ENCODE measurements at places on chromosomes 3 and 15.

DNA sequence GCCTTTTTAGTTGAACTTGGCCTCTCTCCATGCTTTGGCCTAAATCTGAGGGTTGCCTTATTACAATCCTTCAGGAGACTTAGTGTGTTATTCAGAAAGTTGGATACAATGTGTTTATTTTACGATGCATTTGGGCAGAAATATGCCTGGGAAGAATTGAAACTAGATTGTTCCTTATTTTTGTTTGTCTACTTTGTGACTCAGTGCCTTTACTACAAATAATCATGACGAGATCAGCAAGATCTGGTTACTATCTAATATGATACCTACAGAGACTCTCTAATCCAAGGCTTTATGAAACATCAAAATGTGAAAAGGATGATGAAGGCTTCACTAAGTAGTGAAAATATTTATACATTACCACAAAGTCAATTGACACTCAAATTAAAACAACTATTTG lies 82.2 kb downstream of the RBMS3 start:
- no peak for DNase-seq

DNA sequence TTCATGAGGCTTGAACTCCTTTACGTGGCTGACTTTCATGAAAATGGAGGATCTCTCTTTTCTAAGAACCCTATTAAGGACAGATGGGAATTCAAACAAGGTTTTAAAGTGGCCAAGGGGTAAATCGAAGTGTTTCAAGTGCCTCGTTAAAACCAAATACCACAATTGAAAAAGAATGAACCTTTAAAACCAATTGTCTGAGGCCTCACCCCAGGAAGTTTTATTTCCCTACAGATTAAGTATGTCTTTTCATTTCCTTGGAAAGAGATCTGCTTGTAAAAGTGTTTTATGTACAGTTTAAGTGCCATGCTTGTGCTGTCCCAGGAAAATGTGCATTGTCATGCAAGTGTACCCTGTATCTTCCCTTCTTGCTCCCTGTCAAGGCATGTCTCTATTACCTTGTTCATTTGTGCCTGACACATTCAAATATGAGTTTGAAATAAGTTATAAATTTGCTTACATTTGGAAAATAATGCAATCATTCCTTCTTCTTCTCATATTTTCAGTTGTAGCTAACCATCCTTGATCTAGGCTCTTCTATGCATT lies 138.7 kb downstream of the ZPLD1 start:
- no peak for DNase-seq

- DNase-seq: no peak
Measured at GRCh38 chr3:146521394-146521793, 23.0 kb downstream of the PLSCR1 start.

GRCh38 chr3:33438881-33439545 lies 1.2 kb downstream of the UBP1 start:
- peak; percentile 19 for DNase-seq

DNA sequence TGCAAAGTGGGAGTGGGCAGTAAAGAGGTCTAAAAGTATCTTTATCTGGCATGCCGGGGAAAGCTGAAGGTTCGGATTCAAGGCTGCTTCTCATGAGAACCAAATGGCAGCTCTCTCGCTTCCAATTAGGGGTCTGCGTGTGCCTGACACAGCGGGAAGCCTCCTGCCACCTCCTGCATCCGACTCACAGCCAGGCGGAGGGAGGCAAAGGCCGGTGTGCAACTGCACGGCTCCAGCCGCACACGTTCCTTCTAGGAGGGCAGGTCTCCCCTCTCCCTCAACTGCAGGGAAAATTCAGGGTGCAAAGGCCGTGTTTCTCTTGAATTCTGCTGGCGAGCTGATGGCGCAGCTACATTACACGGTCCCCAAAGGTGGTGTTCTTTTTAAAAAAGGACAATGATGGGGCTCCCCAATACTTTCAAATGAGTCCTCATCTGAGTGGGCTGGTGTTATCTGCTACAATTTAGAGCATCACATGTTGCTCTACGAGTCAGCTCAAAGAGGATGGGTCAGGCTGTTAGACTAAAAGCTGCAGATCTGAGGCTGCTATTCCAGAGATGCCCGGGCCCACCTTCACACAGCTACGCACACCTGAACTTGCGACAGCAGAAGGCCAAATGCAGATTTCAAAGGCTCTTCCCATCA lies 226.6 kb downstream of the ADAMTS17 start:
- no peak for DNase-seq

GRCh38 chr3:80192936-80193335 lies 425.1 kb upstream of the ROBO1 start:
- DNase-seq: peak; percentile 9

GRCh38 chr3:62193586-62194345 lies 179.6 kb downstream of the FEZF2 start:
- DNase-seq: no peak

DNA sequence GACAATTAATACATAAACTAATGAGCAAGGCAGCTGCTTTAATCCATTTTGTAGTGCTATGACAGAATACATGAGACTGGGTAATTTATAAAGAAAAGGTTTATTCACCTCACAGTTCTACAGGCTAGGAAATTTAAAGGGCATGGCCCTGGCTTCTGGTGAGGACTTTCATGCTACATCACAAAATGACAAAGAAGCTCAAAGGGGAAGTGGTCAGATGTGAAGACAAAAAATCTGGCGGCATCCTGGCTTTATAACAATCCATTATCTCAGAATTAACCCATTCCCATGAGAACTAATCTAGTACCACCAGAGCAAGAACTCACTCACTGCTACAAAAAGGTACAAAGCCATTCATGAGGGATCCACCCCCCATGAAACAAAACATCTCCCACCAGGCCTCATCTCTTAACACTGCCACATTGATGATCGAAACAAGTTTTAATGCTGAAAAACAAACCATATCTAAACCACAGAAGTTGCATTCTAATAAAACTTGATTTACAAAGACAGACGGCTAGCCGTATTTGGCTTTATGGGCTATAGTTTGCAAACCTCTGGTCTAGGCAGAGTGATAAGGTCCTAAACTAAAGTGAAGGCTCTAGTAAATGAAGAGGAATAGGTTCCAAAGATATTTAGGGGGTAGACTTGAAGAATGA lies 44.2 kb downstream of the GSK3B start:
- no peak for DNase-seq

DNA sequence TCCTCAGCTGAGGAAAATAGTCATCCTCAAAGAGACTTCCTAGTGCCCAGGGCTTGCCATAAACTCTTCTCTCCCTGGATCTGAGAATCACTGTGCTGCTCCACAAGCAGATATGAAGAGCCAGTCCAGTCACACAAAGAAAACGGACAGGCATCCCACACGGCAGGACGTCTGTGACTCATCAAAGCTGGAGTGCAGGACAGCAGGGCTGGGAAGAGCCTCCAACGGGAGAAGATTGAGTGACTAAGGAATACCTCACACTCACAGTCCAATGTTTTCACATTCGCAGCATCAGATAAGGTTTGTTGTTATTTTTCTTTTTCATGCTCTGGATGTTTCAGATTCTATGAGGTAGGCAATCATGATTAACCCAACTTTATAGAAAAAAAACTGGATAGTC lies 57.8 kb downstream of the NEK10 start:
- DNase-seq: peak; percentile 90

GRCh38 chr3:29757054-29757777 lies 476.3 kb downstream of the RBMS3 start:
- peak; percentile 54 for DNase-seq

- no peak for DNase-seq
Measured at GRCh38 chr15:48477795-48478360, 146.6 kb downstream of the DUT start.

- peak; percentile 68 for DNase-seq
Measured at GRCh38 chr3:70028361-70028760, 28.8 kb downstream of the SAMMSON start.

- DNase-seq: peak; percentile 73
Measured at GRCh38 chr3:6807967-6808588, 52.8 kb upstream of the GRM7 start.

GRCh38 chr15:42800731-42801474 lies 64.0 kb upstream of the CDAN1 start:
- DNase-seq: no peak

DNA sequence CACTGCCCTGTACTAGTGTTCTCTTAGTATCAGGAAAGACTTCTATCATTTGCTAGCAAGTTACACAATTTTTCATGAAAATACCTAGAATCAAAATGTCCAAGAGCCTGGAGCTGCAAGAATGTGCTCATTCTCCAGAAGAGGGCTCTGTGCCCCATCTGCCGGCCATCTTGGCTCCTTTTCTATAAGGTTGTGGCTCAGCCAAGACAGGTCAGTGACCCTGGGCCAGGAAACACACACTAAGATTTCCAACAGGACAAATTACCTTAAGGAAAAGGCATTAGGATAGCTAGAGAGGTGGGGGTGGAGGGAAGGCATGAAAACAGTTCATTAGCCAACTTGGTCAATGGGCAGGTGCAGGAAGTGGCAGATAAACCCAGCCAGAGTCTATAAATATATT lies 20.7 kb downstream of the TIMP4 start:
- peak; percentile 34 for DNase-seq

DNA sequence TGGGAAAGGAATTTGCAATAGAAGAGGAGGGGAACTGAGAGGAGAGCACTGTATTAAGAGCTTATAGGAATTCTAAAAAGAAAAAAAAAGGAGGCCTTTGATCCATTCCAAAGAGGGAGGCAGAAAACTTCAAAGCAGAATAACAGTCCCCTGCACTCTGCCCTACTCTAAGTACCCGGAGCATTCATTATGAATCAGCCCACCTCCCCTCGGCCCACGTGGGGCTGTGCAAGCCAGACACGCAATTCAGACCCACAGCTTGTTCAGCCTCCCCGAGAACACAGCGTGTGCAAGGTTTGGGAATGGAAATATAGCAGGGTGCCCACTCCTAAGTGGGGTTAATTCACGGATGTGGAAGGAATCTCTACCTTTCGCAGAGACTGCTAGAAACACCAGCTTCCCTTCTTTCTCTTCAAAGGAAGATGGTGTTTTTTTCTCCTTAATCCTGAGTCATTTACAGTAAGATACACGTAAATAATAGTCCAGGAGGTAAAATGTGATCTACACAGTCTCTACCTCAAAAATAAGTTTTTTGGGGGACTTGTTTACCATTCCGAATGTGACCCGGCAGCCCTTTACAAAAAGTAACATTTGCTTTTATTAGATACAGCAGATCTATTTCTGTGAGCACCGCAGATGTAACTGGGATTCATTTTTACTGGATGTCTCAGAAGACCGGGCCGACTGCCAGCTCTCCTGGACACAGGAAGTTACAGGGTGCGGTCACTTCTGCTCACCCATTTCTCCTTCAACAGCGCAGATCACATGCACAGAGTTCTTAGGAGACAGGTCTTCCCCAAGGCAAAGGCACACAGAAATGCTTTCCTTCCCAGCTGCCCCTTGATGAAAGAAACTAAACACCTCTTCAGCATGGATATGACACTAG lies 768.5 kb upstream of the CFAP20DC start:
- DNase-seq: peak; percentile 96

DNA sequence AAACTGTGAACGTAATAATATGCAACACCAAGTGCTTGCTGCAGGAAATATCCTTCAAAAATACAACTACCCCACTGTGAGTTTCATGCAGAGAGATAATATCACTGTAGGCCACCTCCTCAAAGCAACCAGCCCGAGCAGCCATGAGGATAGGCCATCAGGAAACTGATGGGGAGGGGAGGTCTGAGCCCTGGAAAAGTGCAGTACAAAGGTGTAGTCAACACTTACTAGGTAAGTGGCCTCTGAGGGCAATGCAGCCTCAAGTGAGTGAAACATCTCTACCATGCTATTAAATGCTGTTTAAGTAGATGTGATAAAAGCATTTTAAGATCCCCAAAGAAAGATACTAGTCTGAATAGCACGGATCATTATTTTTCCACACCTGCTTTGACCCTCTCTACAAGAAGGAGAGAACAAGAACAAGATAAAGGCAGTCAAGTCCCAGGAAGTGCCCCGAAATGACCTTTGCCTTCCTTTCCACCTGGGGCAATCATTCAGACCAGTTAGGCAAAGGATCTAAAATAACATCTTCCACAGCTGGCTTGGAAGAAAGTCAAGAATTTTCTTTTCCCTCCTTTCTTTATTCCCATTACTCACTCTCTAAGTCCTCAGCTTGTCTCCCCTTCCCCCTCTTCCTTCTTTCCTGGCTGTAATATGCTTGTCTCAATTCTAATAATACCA lies 62.8 kb downstream of the FMN1 start:
- peak; percentile 29 for DNase-seq

GRCh38 chr3:27504749-27505148 lies 20.6 kb upstream of the SLC4A7 start:
- DNase-seq: peak; percentile 72

GRCh38 chr3:14810801-14811661 lies 7.7 kb upstream of the FGD5 start:
- DNase-seq: peak; percentile 22

- no peak for DNase-seq
Measured at GRCh38 chr15:89121414-89121813, 33.2 kb downstream of the ABHD2 start.

- no peak for DNase-seq
Measured at GRCh38 chr3:172577987-172578570, 54.8 kb upstream of the TNFSF10 start.

DNA sequence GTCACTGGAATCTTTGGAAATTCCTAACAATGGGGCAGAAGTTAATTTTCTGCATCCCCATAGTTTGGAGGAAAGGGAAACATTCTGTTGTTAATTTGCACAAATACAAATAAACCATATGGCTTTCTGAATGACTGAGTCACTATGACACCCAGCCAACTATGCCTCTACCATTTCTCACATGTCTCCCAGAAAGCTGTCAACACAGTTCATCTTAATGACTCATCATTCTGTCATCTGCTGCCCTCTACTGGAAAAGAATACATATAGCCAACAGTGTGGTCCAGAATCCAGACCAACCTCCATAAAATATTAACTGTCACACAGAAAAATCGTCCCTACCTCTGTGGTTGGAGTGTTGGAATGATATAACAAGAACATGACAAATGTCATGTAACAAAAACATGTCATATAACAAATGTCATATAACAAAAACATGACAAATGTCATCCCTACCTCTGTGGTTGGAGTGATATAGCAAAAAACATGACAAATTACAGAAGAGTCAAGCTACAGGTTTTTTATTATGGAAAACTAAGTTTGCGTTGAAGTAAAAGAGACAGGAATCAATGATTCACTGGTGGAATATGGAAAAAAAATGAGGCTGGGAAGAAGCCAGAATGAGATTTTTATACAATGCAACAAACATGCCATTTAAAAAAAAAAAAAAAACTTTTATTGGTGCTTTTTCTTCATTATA lies 47.7 kb upstream of the GYG1 start:
- DNase-seq: peak; percentile 88

- DNase-seq: no peak
Measured at GRCh38 chr3:196996454-196997265, 28.0 kb upstream of the PIGZ start.

DNA sequence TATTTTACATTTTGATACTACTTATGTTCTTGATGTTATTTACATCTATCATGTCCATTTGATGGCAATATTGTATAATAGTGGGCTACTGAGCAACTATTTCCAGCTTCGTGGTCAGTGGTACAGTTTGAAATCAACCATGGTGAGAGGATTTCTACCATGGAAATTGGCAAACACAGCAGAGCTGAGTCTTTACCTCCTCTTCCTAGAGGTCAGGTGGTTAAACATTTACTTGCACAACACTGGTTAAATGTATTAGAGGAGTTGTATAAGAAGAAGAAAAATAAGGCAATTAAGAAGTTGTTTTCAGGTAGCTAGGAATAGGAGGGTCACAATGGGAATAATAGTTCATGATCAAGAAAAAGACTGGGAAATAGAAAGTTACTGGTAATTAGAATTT lies 7.2 kb upstream of the PPM1L start:
- DNase-seq: no peak

All from astrocyte of the hippocampus (primary cell).